ENCODE measurements at places on chromosomes 5 and 9.

DNA sequence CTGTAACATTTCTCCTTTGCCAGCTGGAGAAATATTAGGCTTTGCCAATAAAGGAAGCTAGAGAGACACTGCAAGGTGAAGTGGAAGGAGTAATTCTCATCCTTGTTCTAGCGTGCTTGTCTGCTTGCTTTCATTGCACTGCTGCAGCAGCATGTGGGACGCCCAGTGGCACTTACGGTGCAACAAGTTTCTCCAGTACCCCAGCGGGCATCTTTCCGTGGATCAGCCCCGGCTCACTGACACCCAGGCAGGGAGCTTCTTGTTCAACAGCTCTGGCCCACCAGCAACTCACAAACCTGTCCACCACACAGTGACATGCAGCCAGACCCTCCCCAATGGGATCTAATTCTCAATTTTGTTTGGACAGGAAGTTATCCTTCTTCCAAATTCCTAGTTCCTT is 233.2 kb downstream of the GLIS3 start:
- DNase-seq = no peak

DNA sequence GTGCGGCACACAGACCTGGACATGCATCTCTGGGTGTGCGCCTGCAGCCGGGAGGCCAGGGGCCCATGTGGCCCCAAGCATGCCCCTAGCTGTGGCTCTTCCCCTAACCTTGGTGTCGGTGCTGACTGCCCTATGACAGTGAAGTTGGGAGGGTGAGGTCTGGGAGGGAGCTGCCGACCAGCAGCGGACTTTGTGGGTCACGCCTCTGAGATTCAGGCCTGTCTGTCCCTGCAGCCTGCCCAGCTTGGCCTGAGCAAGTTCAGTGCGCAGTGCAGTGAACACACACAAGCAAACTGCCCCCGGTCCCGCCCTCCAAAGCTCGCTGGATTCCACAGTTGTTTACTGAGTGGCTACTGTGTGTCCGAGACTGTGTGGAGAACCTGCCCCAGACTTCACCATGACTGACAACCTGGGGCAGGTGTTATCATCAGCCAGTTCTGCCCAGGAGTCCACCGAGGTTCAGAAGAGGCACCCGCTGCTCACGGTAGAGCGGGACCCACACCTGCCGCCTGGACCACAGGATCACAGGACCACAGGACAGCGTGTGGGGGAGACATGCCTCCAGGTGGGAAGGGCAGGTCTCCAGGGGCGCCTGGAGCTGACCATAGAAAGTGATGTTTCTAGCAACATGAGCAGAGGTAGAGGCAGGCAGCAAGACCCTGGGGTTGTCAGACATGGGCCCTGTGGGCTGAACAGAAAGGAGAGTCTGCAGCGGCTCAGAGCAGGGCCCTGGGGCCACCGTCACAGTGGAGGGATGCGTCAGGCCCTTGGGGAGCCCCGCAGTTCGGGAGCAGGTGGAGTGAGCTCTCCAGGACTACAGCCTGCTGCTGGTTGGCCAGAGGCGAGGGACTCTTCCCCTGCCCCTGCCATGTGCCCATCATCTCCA is 105.1 kb downstream of the PHF2 start:
- no peak for DNase-seq

DNA sequence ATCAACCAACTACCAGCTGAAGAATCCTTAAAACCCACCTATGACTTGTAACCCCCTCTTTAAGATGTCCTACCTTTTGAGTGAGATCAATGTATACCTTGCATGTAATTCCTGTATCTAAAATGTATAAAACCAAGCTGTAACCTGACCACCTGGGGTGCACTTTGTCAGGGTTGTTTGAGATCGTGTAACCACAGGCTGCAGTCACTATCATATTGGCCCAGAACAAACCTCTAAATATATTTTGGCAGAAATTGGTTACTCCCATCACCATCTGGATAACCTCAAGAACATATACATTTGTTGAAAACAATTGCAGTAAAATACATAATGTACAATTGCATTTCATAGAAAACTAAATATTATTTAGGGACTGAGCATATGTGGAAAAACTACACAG is 8.4 kb downstream of the CARNMT1 start:
- no peak for DNase-seq

DNA sequence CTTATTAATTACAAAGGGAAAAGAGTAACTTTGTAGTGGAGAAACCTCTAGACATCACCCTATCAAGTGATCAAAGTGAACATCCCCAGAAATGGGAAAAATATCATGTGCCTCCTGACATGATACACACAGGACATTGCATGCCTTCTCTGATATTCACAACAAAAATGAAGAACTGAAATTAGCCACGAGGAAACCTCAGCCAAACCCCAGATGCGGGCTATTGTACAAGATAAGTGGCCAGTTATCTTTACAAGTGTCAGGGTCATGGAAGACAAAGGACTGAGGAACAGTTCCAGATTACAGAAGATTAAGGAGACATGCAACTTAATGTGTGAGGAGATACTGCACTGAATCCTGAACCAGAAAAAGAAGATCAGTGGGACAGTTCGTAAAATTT is 23.8 kb upstream of the NPM1 start:
- no peak for DNase-seq

- DNase-seq = no peak
Measured at GRCh38 chr5:143442385-143442784, 38.9 kb upstream of the NR3C1 start.

GRCh38 chr5:158880483-158881001 is 219.2 kb downstream of the EBF1 start:
- DNase-seq = no peak

DNA sequence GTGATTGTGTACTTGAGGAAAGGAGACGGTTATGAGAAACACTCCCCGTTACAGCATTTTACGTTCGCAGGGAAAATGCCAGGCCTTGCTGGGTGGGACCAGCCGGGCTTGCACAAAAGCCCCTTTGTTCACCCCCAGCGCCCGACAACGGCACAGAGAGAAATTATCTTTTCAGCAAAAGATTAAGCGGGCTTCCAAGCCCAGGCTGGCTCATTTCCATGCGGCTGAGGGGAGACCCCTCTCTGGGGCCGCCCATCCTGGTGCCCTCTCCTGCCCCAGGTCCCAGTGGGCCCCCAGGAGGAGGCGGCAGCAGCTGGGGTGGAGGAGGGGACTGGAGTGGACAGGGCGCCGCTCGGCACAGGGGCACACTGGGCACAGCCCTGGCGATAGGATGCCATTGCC is 50.8 kb upstream of the NOTCH1 start:
- no peak for DNase-seq

Data from stimulated activated CD4-positive, alpha-beta T cell treated with anti-CD3 and anti-CD28 coated beads, Interleukin-4, amount 100 ng/mL, for 24 hours (primary cell).